Nucleus accumbens (tissue), 56 donors: ENCODE measurements at places on chromosomes 6 and 20.

DNA sequence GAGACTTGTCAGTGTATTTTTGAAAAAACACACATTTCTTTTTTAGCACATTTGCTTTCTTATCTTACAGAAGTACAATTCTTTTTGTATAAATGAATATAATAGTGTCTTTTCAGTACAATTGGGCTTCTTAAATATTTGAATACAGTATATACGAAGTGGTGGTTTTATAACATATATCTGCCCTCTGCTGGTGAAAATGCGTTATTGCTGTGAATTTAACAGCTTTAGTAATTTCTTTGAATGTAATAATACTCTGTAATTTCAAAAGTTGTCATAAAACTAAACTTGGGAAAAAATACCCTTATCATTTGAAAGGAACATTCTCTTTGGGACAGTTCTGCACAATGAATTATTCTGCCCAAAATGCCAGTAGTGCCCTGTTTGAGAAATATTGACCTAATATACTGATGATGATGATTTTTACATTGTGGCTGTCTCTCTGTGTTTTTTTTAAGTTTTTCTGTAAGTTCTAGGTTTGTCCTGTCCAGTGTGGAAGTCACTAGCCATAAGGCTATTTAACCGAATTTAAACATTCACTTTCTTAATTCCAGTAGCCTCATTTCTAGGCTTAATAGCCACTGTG, 19.0 kb downstream of the SMAP1 start:
- no peak for DNase-seq

- DNase-seq = no peak
Observed at GRCh38 chr6:20200761-20201630, 11.3 kb downstream of the MBOAT1 start.

DNA sequence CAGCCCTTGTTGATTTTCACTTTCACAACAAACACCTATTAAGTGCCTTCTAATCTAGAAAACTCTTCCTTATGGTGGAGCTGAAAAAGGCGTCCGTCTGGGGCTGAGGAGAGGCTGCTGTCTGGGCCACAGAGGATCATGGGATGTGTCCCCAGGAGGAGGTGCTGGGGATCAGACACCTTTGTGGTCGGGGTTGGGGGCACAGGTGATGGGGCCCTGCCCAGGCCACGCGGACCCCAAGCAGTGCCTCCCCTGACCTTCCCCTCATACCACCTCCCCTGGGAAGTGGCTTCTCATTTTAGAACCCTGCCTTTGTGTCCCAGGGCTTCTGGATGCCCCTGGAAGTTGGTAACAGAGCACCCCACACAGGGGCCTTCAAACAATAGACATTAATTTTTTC, 41.1 kb downstream of the SUN5 start:
- no peak for DNase-seq

GRCh38 chr20:623704-624103, 13.6 kb upstream of the TCF15 start:
- no peak for DNase-seq

- peak; percentile 79 for DNase-seq
Observed at GRCh38 chr20:31670371-31671228, 32.9 kb downstream of the COX4I2 start.

- peak; percentile 5 for DNase-seq
Observed at GRCh38 chr6:89610149-89610642, 28.4 kb downstream of the LYRM2 start.

DNA sequence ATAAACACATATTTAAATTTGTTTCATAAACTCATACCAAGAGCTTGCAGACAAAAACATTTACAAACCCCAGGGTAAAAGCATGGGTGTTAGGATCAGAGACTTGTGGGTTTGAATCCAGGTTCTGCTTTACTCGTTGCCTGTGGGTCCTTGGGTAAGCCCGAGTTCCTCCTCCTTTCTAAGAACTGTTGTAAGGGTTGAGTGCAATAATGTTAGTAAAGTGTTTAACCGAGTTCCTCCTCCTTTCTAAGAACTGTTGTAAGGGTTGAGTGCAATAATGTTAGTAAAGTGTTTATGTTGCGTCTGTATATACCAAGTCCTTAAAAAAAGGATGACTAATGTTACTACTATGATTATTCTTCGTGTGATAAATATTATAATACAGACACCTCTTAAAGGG, 18.7 kb downstream of the CCDC170 start:
- no peak for DNase-seq

DNA sequence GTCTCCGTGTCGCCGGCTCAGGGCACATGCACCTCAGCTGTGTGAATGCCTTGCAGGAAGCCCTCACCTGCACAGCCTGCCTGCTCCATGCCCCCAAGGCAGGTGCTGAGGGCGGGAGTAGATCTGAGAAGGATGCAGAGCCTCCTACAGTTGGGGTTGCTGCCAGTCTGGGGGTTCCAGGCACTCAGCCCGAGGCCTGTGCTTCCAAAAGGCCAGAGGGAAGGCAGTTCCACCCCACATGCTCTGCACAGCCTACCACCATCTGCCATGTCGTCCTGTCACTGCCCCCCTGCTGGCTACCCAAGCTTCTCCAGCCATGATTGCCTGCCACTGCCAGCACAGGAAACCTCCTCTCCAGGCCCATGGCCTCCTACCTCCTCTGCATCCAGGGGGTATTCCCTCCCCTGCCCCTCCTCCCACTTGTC, 19.3 kb downstream of the ACSS1 start:
- DNase-seq = no peak

DNA sequence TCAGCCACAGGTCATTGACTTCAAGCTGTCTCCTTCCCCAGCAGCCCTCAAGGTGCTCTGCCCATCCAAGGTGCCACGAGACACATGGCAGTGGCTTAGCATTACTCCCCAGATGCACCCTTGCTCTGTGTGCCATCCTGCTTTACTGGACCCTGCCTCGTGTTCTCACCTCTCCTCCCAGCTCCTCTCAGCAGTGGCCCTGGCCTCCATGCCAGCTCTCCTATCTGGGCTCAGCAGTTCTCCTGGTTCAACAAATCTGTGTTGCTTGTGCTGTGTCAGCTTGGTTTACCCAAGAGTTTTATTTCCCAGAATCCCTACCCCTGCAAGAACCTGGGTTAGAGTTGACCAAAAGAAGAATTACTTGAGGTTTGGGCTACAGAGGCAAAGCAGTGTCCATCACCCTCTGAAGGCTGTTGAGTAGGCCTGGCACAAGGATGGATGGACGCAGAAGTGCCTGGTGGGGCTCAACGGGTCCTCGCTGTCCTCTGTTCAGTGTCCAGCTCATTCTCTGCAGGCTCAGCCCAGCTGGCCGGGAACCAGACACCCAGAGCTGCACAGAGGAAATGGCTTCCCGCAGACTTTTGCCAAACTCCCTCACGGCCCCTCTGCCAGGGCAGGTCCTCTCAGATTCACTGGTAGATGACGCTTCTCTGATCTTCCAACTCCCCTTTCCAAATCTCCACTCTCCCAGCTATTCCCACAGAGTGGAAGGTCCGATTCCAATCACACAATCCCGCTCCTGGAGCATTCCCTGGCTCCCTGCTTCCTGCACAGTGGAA, 82.6 kb downstream of the FOXA2 start:
- no peak for DNase-seq

DNA sequence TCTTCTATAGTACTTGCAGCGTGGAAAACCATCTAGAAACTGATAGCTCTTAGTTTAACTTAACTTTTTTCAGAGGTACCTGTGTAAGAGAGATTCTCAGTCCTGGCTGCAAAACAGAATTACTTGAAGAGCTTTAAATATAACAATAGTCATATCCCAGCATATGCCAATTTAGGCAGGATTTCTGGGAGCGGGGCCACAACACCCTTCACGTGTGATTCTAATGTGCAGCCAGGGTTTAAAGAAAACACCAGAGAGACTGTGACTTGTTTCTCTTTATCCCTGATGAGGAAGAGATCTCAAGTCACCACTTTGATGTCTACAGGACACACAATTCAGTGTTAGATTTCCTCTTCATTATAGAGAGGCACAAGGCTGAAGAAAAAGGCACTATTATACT, 103.7 kb downstream of the PDSS2 start:
- no peak for DNase-seq

GRCh38 chr6:90468080-90468479, 118.8 kb downstream of the MAP3K7 start:
- DNase-seq = no peak

DNA sequence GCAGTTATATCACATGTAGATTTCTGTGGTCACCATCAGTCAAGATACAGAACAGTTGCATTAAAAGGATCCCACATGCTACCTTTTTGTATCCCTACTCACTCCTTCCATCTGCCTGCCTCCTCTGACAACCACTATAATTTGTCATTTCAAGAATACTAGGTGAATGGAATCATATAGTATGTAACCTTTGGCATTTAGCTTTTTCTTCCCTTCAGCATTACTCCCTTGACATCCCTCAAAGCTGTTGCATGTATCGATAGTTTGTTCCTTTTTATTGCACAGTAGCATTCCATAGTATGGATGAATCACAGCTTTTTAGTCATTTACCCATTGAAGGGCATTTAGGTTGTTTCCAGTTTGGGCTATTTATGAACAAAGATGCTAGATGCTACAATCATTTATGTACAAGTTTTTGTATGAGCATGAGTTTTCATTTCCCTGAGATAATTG, 26.1 kb downstream of the NCOA7 start:
- no peak for DNase-seq

- no peak for DNase-seq
Observed at GRCh38 chr6:51817832-51818231, 269.6 kb downstream of the PKHD1 start.

DNA sequence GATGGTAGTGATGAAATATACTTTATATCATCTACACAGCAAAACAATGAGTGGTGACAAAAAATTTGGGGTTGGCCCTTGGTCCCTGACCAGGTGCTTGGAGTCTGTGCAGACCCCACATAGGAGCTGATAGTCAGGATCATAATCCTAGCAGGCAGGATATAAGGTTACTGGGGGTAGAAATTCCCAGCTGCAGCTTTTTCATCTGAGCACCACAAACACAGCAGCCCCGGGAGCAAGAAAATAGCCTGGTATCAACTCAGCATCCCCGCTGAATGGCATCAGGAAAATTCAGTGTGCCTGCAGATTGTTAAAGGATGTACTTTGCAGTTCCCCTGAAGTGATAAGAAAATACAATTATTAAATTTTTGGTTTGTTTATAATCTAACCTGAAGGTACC, 27.8 kb upstream of the RPL7L1 start:
- no peak for DNase-seq

DNA sequence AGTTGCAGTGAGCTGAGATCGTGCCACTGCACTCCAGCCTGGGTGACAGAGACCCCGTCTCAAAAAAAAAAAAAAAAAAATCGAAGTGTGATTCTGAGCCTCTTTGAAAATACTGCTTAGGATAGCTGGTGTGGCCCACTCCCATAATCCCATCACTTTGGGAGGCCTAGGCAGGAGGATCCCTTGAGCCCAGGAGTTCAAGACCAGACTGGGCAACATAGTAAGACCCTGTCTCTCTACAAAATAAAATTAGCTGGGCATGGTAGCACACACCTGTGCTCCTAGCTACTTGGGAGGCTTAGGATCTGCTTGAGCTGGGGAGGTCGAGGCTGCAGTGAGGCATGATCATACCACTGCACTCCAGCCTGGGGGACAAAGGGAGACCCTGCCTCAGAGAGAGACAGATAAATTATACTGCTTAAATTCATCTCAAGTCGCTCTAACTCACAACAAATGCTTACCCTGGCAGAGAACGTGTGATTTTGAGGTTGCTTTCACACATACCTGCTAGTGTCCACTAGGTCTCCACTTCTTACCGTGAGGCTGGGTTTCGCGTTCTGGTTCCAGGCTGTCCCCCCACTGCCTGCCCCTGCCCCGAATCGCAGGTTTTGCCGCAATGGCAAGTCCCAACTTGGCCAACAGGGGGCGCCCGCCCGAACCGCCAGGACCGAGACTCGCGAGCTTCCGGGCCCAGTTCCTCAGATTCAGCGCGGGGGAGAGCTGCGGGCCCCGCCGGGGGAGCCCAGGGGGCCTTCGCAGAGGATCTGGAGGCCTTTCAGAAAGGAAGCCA, 12.3 kb upstream of the TMC2 start:
- peak; percentile 85 for DNase-seq

GRCh38 chr6:8108031-8108660, 5.8 kb upstream of the EEF1E1 start:
- no peak for DNase-seq

- no peak for DNase-seq
Observed at GRCh38 chr20:50629670-50630045, 61.7 kb downstream of the RIPOR3 start.

DNA sequence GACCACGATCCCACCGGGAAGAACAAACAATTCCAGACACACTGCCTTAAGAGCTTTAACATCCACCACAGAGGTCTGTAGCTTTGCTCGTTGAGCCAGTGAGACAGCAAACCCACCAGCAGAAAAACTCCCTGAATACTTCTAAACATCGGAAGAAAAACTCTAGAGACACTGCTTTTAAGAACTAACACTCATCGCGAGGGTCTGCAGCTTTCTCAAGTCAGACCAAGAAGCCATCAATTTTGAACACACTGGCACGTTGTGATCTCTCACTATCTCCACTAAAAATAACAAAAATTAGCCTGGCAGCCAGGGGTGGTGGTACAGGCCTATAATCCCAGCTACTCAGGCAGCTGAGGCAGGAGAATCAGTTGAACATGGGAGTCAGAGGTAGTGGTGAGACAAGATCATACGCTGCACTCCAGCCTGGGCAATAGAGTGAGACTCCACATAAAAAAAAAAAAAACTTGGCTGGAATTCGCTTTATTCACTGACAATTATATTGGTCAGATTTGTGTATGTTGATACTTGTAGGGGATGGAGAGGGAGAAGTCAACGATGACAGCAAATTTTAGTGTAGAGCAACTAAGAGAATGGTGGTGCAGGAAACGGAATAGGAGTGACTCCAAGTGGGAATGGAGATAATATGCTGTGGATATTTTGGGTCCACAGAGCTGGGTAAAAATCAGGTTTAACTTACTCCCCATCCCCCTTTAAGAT, 860 bp upstream of the TMEM14C start:
- no peak for DNase-seq

GRCh38 chr6:56214703-56215101, 32.7 kb downstream of the COL21A1 start:
- no peak for DNase-seq

- DNase-seq = no peak
Observed at GRCh38 chr6:153104220-153104619, 26.9 kb downstream of the RGS17 start.

- no peak for DNase-seq
Observed at GRCh38 chr6:158174514-158174913, 6.4 kb downstream of the GTF2H5 start.

GRCh38 chr20:41318271-41318649, 729 bp upstream of the ZHX3 start:
- DNase-seq = no peak

- DNase-seq = peak; percentile 14
Observed at GRCh38 chr20:44217342-44218092, 6.9 kb upstream of the OSER1 start.

DNA sequence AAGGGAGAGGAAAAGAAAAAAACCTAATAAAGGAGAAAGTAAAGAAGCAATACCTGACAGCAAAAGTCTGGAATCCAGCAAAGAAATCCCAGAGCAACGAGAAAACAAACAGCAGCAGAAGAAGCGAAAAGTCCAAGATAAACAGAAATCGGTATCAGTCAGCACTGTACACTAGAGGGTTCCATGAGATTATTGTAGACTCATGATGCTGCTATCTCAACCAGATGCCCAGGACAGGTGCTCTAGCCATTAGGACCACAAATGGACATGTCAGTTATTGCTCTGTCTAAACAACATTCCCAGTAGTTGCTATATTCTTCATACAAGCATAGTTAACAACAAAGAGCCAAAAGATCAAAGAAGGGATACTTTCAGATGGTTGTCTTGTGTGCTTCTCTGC, 70.8 kb upstream of the RNF146 start:
- no peak for DNase-seq
